CD4-positive, alpha-beta T cell treated with Interleukin-2 at 100 ng/mL for 4 hours (primary cell): ENCODE measurements at places on chromosomes 3 and 15.

- no peak for DNase-seq
Observed at GRCh38 chr3:74149466-74149865, 465.0 kb downstream of the CNTN3 start.

- no peak for DNase-seq
Observed at GRCh38 chr3:48446043-48446424, 503 bp upstream of the ATRIP start.

DNA sequence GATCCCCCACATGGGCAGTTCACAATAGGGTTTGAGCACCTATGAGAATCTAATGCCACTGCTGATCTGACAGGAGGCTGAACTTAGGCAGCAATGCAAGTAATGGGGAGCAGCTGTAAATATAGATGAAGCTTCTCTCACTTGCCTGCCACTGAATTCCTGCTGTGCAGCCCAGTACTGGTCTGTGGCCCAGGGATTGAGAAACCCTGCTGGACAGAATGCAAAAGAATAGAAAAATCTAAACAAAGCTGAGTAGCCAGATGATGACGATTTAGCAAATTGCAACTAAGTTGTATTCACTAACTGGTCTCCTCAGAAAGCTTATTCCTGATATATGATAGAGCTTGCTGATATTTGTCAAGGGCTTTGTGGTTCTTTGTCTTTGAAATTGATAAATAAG is 34.3 kb upstream of the APH1B start:
- DNase-seq = no peak

- DNase-seq = no peak
Observed at GRCh38 chr15:87365186-87365585, 891.4 kb downstream of the NTRK3 start.

DNA sequence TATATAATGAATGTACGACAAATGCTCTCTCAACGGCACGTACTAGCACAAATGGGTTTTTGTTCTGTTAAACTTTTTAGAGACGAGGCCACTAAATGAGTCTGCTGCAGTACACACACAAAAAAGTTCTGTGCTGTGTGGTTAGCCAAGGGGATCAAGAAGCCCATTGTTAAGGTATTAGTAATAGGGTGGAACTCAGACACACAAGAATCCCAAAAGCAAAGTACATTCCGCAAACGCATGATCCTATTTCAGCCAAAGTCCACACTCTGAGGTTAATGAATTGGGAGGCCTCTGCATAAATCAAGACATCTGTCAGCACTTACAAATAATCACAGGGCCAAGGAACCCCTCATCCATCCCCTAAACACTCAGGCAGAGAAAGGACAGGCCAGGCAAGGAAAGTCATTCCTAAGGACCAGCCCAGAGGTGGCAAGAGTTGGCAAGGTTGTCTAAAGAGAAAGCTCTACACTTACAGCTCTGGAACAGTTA is 12.1 kb downstream of the OSBPL10 start:
- DNase-seq = no peak

DNA sequence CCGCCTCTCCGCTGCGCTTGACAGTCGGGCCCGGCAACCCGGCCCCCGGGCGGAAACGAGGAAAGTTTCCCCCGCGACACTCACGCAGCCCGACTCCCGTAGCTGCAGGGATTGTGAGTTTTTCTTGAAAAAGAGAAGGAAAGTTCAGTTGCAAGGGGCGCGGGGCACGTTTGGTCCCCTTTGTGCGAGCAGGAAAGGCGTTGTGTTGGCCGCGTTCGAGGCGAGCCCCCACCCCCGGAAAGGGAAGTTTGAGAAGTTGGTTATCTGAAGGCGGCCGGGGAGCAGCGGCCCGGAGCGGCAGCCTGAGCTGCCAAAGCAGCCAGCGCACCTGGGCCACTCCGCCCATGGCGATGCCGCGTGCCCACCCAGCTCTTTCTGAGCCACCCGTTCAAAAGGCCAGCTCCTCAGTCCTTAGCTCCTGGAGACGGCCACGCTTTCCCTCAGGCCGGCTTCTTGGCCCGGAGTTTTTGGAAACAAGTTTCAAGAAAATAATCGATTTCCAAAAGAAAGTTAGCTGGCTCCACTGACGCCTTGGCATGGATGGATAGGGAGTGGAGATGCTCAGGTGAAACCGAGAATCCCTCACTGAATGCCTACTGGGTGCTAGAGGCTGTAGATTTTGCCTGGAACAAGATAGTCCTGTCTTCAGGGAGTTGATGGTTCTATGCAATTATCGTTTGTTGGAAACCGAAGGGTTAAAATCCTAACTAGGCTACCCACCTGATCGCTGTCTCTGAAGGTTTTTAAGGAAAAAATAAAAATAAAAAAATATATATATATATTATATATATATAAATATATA is 832 bp downstream of the TGFBR2 start:
- DNase-seq = peak; percentile 59

- DNase-seq = no peak
Observed at GRCh38 chr3:194275721-194276120, 75.4 kb downstream of the CPN2 start.

DNA sequence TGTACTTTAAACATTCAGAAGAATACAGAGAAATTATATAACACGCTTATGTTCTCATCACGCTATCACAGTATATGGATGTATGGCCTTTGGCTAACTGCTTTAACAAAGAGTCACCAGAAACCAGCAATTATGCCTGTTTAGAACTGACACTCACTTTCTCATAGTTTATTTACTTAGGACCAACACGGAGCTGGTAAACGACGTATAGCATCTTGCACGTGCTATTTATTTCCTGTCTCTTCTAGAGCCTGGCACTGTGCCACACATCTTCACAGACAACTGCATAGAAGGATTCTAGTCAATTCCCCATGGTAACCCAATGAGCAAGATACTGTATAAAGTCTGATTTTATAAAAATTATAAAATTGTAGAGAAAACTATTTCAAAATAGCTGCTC is 43.6 kb downstream of the TBC1D2B start:
- DNase-seq = peak; percentile 64

DNA sequence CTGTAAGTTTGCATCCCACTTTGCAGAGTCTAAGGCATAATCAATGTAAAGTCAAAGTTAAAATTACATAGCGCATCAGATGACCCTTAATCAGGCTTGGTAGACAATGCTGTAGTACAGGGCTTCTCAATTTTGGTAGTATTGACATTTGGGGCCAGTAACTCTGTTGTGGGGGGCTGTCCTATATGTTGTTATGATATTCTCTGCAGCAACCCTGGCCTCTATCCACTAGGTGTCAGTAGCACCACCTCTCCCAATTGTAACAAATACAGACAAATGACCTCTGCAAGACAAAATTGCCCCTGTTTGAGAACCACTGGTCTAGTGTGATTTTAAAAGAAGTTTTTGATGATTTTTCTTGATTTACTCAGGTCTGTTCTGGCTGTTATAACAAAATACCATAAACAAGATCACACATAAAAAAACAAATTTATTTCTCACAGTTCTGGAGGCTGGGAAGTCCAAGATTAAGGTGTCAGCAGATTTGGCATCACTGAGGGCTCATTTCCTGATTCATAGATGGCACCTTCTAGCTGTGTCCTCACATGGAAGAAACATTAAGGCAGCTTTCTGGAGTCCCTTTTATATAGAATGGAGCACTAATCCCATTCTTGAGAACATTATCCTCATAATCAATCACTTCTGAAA is 37.6 kb upstream of the SLC9A9 start:
- peak; percentile 43 for DNase-seq

- DNase-seq = no peak
Observed at GRCh38 chr3:24096695-24097290, 151.7 kb downstream of the NR1D2 start.

GRCh38 chr3:62589078-62589477 is 215.7 kb upstream of the FEZF2 start:
- no peak for DNase-seq

- no peak for DNase-seq
Observed at GRCh38 chr15:77578641-77579372, 53.9 kb downstream of the LINGO1 start.

GRCh38 chr3:61371123-61371522 is 119.9 kb upstream of the FHIT start:
- no peak for DNase-seq

GRCh38 chr3:105729667-105730066 is 139.1 kb downstream of the CBLB start:
- DNase-seq = no peak

GRCh38 chr3:73557986-73558726 is 66.6 kb downstream of the PDZRN3 start:
- DNase-seq = no peak

DNA sequence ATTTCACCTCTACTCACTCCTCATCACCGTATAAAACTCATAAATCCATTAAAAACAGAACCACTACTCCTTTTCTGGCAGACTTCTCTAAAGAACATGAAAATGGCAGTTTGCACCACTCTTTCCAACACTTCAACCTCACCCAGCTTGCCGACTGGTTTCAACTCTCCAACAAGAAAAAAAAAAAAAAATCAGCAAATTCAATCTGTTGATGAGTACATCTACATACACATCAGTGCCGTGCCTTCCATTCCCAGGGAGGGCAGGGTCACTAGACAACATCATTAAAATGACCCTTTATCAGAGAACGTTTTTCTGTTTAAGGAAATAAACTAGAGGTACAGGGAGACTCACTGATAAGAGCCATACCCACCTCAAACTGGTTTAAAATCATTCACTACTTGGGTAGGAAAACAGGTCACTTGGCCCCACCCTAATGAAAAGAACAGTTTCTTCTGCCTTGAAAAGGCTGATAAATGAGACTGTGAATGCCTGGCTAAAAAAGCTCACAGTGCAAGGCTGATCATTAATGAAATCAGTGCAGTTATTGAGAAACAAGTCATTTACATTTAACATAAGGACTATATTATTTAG is 6.0 kb downstream of the ANXA2 start:
- no peak for DNase-seq

- DNase-seq = no peak
Observed at GRCh38 chr3:10518506-10519150, 13.2 kb upstream of the ATP2B2 start.

DNA sequence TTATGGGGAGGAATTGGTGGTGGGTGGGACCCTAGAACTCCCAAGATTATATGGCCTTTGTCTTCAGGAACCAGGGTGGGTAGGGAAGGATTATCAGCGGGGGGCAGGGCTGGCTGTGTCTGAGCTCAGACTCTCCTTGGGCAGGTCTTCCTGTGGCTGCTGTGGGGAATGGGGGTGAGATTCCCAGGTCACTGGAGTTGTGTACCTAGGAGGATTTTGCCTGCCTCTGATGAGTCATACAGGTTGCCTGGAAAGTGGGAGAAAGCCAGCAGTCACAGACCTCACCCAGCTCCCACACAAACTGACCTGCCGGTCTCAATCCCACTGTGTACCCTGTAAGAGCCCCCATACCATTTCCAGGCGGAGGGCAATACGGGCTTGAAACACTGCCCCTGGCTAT is 209.9 kb upstream of the CNTN3 start:
- DNase-seq = no peak

DNA sequence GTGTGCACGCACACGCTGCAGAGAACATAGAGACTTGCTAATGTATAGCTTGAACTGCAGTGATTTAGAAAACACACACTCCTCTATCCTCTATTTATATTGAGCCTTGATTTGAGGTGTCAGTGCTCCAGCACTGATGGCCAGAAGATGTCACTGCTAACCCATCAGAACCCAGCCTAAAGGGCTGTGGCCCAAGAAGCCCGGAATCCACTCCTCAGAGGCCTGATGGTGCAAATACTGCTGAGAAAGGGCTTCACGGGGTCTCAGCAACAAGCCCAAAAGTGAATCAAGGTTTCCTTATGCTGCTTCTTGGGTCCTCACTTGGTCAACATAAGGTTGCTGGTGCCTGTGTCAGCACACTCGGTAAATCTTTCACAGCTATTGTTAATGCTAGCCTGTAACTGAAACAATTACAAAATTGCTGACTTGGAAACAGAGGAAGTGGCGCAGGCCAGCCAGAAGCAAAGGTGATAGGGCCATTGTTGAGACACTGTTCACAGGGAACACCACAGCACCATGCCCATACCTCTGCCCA is 60.3 kb downstream of the HEG1 start:
- DNase-seq = peak; percentile 53

DNA sequence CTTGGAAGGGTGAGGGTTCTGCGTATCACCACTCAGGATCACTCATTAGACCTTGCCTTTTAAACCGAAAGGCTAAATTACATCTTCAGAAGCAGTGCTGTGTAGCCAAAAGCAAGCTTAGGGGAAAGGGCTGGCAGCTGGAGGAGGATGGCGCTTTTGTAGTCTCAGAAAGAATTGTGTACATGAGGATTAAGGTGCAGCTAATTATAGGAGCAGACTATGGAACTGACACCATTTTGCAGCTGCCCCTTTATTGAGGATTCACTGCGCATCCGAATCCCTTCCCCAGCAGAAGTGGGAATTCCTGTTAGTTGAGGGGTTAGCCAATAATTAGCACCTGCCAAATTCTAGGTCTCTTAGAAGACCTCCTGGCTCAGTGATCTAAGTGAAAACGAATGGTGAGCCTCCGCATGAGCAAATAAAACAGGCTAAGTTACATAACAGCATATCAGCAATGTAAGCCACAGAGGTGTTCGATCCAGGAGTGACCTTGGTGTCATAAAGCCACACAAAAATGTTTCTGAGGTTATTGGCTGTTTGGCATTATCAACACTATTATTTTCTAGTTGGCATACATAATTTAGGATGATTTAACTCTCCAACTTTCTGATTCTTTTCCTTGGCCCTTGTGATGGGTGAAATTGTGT is 42.6 kb upstream of the SEMA6D start:
- no peak for DNase-seq

GRCh38 chr15:25717457-25718168 is 145.5 kb downstream of the ATP10A start:
- no peak for DNase-seq
